ENCODE measurements at places on chromosomes 2 and 18. TPM values are rescaled to one million over a fixed set of nuclear protein-coding genes. Genes with fewer than 3 reads are reported as not detected.

- DNase-seq: peak; percentile 25
These were observed 5.1 kb upstream of the PROM2 start for GRCh38 chr2:95269036-95269680.

GRCh38 chr18:3008541-3008940, 4.4 kb downstream of the LPIN2 start:
- DNase-seq: peak; percentile 73

DNA sequence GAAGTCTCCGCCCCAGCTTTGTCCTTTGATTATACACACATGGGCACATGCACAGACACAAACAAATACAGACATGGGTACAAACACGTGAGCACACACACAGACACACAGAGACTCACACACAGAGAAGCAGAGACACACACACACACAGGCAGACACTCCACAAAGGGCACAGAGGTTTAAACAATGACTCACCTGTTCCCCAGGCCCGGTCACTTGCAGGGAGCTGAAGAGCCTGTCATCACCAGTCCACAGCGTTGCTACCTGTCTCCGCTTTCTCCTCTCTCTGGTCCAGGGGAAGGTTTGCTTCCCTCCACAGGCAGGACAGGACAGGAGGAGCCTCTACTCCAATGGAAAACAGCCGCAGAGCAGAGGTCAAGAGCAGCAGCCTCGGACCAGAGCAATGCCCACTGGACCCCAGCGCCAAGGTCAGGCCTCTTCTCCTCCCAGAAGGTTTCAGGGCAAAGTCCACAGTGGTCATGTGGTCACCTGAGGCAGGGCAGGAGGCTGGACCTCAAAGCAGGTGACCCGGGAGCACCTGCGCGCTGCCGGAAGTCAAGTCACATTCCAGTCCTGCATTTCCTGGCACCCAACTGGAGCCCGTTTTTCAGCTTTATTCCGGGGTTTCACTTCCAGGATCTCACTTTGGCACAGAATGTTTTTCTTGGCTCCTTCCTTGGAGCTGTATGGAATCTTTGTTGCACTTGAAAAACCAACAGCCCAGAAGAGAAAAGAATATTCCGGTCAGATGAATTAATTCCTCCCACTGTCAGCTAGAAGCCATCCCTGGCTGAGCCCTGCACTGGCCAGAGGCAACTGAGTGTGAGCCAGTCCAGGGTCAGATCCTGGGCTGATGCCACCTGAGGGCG, at the start of gene RAB17:
Gene RAB17 (minus strand): TSS at position 463 of the 869 bp plus-strand sequence. CDS start 4,580 bp downstream, outside the sequence.
- no peak for DNase-seq

EPB41L5 gene
- 18.0 TPM for total RNA-seq

GRCh38 chr2:42974721-42975717, 182.6 kb upstream of the HAAO start:
- DNase-seq: peak; percentile 75

DNA sequence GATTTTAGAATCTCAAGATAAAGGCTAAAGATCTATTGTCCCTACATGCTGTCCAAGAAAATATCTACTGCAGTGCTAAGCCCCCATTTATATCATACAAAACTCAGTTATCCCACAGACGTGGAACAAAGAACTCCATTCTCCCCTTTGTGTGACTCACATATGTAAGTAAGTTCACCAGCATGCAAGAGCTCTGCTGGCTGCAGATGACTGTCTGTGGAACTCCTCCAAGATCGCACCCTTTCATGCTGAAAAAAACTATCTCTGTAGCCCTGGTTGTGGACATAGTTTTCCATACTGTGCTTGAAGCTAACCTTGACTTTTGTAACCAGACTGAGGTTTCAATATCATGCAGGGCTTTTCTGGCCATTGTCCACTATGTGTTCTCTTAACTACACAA, 207.1 kb downstream of the ZNF521 start:
- DNase-seq: no peak

GRCh38 chr2:237879991-237880560, 20.7 kb downstream of the RAMP1 start:
- no peak for DNase-seq

IL36RN gene
- not detected for total RNA-seq

DNA sequence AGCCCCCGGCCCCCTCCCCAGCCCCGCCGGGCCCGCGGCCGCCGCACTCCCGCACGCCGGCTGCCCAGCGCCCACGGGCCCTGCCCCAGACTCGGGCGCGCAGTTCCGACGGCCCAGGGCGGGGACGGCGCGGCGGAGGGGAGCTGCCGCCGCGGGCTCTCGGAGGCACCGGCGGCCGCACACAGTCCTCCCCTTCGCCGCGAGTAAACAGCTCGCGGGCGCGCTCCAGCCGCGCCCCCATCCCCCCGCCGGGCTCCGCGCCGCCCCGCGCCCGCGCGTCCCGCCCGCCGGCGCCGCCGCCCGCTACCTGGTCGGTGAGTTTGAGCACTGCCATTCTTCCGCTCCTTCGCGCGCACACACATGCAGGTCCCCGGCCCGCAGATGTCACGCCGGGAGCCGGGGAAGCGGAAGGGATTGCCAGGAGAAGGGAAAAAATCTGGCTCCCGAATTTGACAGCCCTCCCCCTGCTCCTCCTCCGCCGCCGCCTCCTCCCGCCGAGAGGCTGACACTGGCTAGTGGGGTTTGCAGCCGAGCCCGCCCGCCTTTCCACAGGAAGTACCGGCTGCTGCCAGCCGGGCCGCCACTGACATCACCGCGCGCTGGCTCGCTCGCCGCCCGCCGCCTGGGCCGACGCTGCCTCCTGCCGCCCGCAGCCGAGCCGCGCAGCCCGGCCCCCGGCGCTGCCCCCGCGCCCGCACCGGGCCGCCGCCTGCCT, at the start of gene ANKRD44:
Gene ANKRD44 (minus strand): TSS at position 510 of the 715 bp plus-strand sequence. CDS start 176 bp downstream, at position 334.
- peak; percentile 93 for DNase-seq

DNA sequence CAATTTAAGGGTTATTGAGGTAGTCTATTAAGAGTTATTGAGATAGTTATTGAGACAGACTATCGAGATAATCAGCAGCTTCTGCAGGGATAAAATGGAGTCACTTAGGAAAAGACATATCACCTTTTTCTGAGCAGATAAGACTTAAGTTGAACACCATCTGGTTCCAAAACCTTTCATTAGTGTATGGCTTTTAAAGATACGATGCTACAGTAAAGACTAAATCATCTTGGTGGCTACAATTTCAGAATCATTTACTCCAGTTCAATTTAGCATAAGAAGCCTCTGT, 68.6 kb upstream of the DNAJC10 start:
- DNase-seq: no peak

DNA sequence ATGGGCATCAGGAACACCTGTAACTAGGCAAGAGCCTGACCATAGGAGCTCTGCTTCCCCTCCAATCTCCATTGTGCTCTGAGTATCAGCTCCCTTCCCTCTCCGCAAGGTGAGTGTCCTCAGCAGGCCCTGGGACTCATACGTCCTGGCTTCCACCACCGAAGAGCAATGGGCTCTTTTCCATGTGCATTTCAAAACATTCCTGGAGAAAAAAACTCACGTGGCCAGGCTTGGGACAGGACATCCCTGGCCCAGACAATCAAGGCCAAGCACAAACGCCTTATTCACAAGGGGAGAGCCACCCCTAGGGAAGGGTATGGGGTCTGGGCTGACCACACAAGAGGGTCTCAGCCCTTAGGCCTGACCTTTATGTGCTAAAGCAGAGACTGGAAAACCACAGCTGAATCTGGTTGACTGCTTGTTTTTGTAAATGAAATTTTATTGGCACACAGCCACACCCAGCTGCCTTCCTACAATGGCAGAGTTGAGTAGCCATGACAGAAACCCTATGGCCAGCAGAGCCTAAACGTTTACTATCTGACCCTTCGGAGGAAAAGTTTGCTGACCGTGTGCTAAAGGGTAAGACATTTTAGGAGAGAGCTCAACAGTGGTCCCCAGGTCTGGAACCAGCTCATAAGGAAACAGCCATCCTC, 175.7 kb upstream of the ARL4C start:
- DNase-seq: peak; percentile 20

DNA sequence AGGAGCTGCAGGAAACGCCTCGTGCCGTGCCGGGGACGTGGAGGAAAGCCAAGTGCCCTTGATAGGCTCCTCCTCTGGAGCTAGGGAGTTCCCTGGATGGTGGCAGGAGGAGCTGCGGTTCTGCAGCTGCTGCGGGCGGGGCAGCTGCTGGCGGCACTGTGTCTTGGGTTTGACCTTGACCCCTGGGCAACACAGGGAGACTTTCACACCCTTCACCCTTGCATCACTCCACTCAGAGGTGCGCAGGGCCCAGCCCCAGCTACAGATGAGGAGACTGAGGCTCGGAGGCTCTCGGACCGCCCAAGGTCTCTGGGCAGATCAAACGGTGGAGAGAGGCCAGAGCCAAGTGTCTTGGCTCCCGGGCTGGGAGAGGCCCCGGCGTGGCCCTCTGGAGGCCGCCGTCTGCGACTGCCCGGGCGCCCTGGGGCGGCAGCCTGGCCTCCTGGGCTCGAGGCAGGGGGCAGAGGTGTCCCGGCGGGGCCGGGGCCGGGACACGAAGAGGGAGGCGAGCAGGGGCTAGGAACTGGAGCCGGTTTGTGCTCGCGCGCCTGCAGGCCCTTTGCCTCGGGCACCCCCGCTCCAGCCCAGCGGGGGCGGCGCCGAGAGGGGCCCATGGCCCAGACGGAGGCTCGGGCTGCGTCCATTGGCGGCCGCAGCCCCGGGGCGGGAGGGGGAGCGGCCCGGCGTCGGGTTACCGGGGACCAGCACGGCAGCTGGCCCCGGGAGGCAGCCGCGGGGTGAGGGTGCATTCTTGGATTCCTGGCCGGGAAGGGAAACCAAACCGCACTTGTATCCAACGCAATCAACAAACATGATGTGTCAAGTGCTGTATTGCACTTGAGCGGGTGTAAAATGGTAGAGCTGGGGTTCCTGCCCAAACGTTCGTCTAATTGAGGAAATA, 129.6 kb upstream of the SLC1A4 start:
- DNase-seq: peak; percentile 79

DNA sequence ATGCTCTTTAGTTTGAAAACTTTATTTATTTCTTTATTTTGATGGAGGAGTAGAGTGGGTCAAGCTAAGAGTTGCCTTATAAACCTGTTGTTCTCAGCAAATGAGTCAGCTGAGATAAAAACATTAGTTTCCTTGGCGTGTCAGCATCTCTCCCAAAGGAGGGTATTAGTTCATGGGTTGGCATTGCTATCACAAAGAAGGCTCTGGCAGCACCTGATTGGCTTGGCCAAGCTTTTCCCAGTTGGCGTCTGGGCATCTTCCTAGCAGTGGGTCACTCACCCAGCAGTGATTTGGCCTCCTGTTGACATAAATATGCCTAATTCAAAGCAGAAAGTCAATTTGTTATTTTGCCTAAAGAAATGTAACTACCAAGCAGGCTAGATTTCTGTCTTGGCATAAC, 200.7 kb upstream of the TNP1 start:
- no peak for DNase-seq

- no peak for DNase-seq
These were observed 45.9 kb upstream of the KCNF1 start for GRCh38 chr2:10865841-10866240.

DNA sequence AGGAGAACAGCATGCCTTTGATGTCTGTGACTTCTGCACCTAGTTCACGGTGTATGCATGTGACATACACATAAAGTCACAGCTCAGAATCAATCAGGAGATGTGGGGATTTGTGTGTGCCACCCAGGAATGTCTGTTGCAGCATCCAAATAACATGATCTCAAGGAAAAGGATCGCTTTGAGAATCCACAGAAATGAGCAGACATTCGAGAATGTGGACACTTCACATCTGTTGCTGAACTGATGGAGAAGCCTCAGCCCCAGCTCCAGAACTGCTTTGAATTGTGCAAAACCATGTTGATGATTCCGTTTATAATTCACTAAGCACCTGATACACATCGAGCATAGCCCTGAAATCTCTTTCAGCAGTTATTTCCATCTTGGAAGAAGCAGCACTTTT, 208.6 kb downstream of the CMPK2 start:
- no peak for DNase-seq

HOXD4 gene
- total RNA-seq: 5.9 TPM

- no peak for DNase-seq
These were observed 483.0 kb downstream of the CCDC85A start for GRCh38 chr2:56666777-56667176.

- no peak for DNase-seq
These were observed 115.6 kb downstream of the AP1S3 start for GRCh38 chr2:223721746-223722145.

Measured in SJSA1 (cell line).